ENCODE measurements at places on chromosomes 12 and 14.

GRCh38 chr14:91368776-91369416 is 48.7 kb downstream of the CCDC88C start:
- no peak overlapping the region for H3K27ac ChIP-seq
- H3K4me3 ChIP-seq = no peak overlapping the region
- no peak for DNase-seq
- H3K36me3 ChIP-seq = no peaks in the 10 kb centered on the region
- no peaks in the 10 kb centered on the region for H3K27me3 ChIP-seq

GRCh38 chr14:37591311-37591940 is 3.6 kb downstream of the FOXA1 start:
- H3K27me3 ChIP-seq = peaks cover 55% of the 10 kb centered on the region
- no peaks in the 10 kb centered on the region for H3K36me3 ChIP-seq
- H3K27ac ChIP-seq = no peak overlapping the region
- no peak overlapping the region for H3K4me3 ChIP-seq
- peaks cover 6% of the 10 kb centered on the region for H3K4me1 ChIP-seq

DNA sequence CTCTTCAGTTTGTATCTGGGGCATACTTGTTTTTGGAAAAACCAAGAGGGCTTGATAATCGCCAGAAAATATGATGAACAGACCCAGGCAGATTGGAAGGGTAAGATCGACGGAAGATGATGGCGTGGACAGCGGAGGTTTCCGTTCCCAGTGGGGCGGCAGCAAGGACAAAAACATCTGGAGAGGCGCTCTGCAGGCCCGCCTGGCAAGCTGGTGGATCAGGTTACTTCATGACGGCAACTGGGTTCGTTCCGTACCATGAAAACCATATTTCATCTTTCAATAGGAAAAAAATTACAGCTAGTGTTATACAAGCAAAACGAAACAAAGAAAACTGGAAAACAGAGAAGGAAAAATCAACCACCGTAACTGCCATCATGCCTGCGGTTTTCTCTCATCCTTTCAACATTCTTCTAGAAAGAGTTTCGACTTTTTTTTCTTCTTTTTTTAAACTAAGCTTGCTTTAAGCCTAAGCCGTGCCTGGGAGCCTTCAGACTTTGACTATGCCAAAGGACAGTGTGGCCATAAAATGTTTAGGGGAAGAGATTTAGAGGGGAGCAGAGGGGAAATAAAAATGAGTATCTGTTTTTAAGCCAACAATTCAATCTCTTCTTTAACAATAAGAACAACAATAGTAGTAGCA is 210.5 kb downstream of the FOXN3 start:
- no peaks in the 10 kb centered on the region for H3K27me3 ChIP-seq
- H3K27ac ChIP-seq = no peak overlapping the region
- H3K4me1 ChIP-seq = peaks cover 44% of the 10 kb centered on the region
- H3K4me3 ChIP-seq = no peak overlapping the region
- DNase-seq = no peak
- no peaks in the 10 kb centered on the region for H3K36me3 ChIP-seq

- no peaks in the 10 kb centered on the region for H3K27me3 ChIP-seq
- no peak overlapping the region for H3K4me3 ChIP-seq
- no peak overlapping the region for H3K27ac ChIP-seq
- H3K4me1 ChIP-seq = no peaks in the 10 kb centered on the region
Observed at GRCh38 chr12:28610401-28611114, 420.3 kb downstream of the CCDC91 start.

DNA sequence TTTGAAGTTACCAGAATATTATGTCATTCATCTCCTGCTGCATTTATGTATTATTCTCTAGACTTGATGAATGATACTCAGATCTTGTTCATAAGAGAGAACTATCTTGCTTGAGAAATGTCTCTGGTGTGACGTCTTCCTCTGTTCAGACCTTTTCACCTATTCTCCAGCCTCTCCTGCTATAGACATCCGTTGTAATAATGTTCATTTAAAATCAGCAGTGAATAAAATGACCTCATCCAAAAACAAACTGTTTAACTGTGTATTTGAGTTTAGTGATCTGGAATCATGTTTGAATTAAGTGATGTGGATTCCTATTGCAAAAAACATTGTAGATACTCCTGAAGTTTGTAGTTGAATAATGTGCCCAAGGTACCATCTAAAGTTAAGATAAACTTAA is 487.1 kb downstream of the PCNX1 start:
- no peaks in the 10 kb centered on the region for H3K36me3 ChIP-seq
- no peak overlapping the region for H3K4me3 ChIP-seq
- H3K4me1 ChIP-seq = peaks cover 5% of the 10 kb centered on the region
- no peak overlapping the region for H3K27ac ChIP-seq

DNA sequence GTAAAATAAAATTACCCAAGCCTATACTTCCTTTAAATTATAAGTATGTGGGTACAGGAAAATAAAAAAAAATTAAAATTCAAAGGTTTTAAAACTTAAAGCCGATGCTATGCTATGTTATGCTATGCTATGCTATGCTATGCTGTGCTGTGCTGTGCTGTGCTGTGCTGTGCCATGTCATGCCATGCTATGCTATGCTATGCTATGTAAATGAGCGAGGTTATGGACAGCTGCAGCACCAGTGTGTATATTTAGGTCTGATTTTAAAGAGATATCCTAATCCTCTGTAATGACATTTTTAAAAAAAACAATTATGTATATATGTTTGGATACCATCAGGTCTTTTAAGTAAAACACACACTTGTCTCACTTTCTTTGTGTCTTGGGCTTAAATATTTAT is 1822.0 kb upstream of the SEL1L start:
- no peak overlapping the region for H3K27ac ChIP-seq
- no peaks in the 10 kb centered on the region for H3K36me3 ChIP-seq
- no peaks in the 10 kb centered on the region for H3K27me3 ChIP-seq
- no peaks in the 10 kb centered on the region for H3K4me1 ChIP-seq

DNA sequence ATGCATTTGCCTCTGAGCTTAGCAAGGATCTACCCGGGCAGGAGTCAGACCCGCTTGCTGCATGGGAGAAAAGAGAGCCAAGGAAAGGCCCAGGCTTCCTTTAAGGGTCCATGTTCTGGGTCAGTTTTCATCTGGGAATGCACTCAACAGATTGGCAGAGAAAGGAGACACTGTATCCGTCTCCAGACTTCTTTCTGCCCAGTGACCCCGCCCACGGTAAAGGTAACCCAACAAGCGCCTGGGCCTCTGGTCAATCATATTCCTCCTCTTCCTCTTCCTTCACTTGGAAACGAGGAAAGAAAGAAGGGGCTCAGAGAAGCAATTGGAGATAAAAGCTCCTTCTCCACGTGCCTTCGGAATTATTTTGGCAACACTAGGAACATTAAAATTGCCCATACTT is 27.1 kb upstream of the TCP11L2 start:
- no peak overlapping the region for H3K4me3 ChIP-seq
- H3K27me3 ChIP-seq = no peaks in the 10 kb centered on the region
- H3K4me1 ChIP-seq = no peaks in the 10 kb centered on the region
- H3K27ac ChIP-seq = no peak overlapping the region
- DNase-seq = no peak
- H3K36me3 ChIP-seq = no peaks in the 10 kb centered on the region
